ENCODE measurements at places on chromosomes 12 and 14. TPM values are rescaled to one million over a fixed set of nuclear protein-coding genes. Genes with fewer than 3 reads are reported as not detected.

GRCh38 chr12:5348491-5348890, 83.4 kb upstream of the NTF3 start:
- no peak for DNase-seq

GYS2 gene
- 0.24 TPM for polyA plus RNA-seq

BIN2 gene
- 2.2 TPM for polyA plus RNA-seq

NTF3 gene
- 2.8 TPM for polyA plus RNA-seq

DNA sequence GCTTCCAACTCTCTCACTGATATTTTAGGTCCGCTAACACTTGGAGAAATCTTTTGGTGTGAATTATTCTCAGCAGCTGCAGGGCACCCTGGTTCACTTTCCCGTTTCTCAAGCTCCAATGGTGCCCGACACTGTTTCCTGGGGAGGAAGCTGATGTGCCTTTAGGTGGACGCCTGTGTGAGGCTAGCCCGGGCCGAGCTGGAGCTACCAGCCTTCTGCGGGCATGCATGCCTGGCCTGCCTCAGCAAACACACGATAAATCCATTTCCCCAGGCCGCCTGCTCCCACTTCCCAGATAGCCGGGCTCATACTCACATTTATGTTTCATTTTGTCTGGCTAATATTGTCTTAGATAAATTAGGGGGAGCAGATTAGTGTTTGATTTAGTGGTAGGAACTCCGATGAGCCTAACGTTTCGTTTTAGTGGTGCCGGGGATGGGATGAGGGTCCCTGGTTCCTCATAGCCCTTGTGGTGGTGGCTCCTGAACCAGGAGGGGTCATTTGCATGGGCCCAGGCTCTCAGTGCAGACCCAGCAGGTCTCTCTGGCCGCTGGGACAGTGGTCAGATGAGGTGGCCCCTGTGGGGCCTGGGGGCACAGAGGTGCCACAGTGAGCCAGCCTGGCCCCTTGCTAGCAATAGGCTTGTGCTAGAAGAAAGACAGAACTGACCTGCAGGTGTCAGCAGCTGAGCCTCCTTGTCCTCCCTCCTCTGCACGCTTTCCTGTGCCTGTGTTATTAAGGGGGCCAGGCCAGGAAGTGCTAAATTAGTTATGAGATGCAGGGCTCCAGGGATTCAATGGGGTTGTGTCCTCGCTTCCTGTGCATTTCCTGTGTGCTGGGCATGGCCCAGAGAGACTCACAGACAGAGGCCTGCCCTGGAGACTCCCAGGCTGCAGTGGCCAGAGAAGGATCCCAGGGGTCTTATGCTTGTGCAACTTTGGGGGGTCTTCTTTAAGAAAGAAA, 88.3 kb downstream of the KIF26A start:
- DNase-seq = no peak

DNA sequence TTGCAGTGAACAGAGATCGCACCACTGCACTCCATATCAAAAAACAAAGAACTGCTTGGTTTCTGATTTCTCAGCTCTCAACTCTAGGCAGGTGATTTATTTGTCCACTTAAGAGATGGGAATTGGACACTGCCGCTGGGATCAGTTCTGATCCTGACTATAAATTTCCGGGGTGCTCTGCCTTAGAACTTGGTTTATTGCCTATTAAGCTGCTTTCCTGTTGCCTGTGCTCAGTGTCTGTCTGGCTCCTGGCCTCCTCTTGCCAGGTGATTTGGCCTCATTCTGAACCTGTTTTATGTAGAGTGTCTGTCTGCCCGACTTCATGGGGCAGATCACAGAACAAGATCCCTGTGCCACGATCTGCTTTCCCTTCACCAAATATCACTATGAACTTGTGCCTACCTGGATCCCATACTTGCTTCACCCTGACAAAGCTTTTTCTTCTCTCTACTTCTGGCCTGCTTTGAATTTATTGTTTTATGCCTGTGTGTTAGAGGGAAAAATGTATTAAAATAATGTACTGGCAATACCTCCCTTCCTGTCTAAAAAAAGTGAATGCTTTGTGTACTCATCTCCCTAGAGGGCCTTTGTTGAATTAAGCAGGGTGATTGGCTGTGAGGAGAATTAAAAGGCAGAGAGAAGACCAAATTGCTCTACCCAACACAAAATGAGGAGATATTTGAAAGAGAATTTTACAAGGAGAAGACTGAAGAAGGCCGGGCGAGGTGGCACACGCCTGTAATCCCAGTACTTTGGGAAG, 27.6 kb downstream of the CDKN1B start:
- DNase-seq = no peak

GRCh38 chr14:91893007-91893406, 25.7 kb upstream of the TC2N start:
- peak; percentile 70 for DNase-seq

NPFF gene
- polyA plus RNA-seq = not detected

TTC6 gene
- 0.06 TPM for polyA plus RNA-seq

DNA sequence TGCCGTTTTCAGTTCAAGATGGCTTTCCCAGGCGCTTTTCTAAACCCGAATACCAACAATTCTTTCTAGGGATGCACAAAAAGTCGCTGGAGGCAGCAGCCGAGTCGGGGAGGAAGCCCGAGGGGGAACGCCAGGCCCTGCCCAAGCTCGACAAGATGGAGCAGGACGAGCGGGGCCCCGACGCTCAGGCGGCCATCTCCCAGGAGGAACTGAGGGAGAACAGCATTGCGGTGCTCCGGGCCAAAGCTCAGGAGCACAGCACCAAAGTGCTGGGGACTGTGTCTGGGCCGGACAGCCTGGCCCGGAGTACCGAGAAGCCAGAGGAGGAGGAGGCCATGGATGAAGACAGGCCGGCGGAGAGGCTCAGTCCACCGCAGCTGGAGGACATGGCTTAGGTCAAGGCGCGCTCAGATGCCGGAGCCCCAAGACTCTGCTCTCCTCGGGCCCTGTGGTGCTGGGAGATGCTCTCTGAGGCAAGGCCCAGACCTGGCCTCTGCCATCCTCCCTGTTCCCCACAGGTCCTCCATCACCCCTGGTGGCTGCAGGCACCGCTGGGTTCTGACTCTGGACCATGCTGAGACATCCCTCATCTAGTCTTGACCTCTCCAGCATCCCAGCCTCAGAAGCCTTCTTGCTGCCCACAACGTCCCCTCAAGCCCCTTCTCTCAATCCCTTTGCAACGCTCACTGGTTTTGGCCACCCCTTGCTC, 21.4 kb downstream of the VSX2 start:
- DNase-seq = no peak

- DNase-seq = no peak
Observed at GRCh38 chr14:25944020-25944419, 653.8 kb downstream of the NOVA1 start.

DNA sequence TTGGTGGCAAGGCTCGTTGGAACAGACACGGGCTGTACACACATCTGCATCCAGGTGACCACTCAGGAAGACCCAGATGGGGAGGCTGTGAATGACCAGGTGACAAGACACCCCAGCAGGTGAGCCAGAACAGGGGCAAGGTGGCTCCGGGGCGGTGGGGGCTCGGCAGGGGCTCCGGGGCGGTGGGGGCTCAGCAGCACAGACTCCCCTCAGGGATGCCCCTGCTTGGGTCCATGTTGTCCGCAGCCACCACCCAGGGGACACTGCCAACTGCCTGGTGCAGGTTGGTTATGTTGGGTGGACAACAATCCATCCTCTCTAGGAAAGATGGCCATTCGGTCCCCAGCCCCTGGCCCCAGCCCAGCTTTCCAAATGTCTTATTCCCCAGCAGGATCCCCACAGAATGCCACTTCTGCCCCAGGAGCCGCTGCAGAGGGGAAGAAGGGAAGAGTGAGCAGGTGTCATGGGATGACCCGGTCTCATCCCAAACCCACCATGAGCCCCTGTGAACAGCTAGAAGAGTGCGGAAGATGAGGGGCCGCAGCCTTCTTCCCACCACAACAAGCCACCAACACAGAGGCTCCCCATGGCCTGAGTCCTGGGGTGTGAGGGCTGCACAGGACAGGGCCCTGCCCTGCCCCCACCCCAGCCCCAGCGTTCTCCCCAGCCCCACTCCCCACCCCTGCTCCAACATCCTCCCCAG, 31.4 kb upstream of the C14orf180 start:
- no peak for DNase-seq

TMEM63C gene
- polyA plus RNA-seq = 0.67 TPM

DNA sequence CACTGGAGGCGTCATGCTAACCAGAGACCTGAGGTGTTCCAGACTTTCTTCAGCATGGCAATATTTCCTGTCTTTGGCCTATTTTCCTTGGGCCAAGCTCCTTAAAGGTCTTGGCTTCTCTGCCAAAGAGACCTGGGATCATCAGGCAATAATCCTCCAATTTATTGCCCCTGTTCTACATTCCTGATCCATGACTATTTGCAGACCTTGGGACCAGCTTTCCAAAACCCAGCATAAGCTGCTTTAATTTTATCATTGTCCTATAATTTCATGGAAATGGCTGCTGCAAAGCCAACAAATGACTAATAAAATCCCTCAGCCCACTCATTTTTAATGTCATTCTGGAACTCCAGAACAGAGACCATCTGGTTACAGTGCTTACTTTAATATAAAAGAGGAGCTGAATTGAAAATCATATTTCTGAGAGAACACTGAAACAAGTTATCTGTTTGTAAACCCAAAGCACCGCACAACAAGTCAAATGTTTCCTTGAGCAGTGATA, 166.9 kb upstream of the BTG1 start:
- DNase-seq = no peak

KRT75 gene
- not detected for polyA plus RNA-seq

ASPG gene
- 2.5 TPM for polyA plus RNA-seq

GRCh38 chr12:110311903-110312302, 30.9 kb downstream of the ATP2A2 start:
- no peak for DNase-seq

TGFB3 gene
- 104 TPM for polyA plus RNA-seq

DNA sequence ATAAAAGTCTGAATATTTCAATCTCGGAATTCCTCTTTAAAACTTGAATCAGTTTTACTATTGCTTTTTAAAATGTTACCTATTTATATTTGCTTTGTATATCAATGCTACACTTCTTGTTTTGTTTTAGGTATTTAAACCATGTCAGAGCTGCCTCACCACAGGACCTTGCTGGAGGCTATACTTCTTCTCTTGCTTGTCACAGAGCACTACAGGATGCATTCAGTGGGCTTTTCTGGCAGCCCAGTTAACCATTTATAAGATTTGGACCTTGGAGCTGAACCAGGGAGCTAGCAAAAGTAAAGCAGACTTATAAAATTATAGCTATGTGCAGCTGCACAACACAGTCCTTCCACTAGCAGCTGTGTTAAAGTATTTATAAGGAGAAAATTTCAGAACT, 12.8 kb downstream of the TRMT5 start:
- DNase-seq = no peak

- no peak for DNase-seq
Observed at GRCh38 chr14:90545966-90546751, 149.3 kb downstream of the CALM1 start.

PROX2 gene
- 0.85 TPM for polyA plus RNA-seq

KLRK1 gene
- polyA plus RNA-seq = 0.58 TPM

GRCh38 chr14:21098892-21099595, 589 bp upstream of the ZNF219 start:
- DNase-seq = no peak

- DNase-seq = no peak
Observed at GRCh38 chr14:63130531-63130930, 73.7 kb upstream of the RHOJ start.

GRCh38 chr14:73242357-73242901, 5.1 kb downstream of the PAPLN start:
- no peak for DNase-seq

DNA sequence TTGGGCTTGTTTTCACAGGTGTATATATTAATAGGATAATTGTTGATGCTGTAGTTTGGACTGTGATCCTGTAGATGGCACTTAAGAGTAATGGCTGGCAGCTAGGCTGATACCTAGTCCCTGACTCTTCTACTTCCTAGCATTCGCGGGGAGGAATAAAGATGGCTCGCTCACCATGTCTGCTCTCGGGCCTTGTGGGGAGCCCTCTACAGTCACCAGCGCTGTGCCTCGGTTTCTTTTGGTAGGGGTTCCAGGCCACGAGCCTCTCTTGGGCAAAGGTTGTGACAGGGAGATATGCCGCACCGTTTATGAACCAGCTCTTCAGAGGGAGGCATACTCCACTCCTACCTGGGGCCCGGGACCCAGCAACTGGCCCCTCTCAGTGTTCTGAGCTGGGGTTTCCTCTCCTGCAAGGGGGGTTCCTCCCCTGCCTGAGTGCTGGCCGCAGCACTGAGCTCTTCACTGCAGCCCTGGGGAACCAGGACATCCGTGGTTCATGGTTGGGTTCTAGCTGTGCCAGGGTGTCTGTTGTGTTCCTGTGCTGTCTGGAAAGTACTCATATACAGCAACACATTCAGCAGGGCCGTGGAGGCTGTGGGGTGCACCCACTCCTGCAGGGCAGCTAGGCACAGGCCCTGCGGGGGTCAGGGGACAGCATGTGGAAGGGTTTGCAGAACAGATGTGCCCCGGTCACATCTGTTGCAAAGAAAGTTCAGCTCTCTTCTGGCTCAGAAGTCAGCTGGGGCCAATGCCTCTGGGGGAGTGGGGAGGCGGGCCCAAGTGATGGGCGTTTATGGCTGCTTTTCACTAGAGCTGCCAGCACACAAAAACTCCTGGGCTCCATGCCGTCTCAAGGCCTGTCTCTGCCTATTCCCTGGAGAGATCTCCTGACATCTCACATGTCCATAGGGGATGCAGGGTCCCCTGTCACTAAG, 147.9 kb downstream of the PPFIA2 start:
- DNase-seq = no peak

- no peak for DNase-seq
Observed at GRCh38 chr14:39581474-39581873, 149.2 kb upstream of the FBXO33 start.

TC2N gene
- polyA plus RNA-seq = 3.1 TPM

KRT7 gene
- 0.86 TPM for polyA plus RNA-seq

- peak; percentile 31 for DNase-seq
Observed at GRCh38 chr14:55446127-55446736, 5.8 kb upstream of the TBPL2 start.

GRCh38 chr12:6846316-6846869, 4.7 kb downstream of the CDCA3 start:
- no peak for DNase-seq

POU6F1 gene
- polyA plus RNA-seq = 7.9 TPM

DNA sequence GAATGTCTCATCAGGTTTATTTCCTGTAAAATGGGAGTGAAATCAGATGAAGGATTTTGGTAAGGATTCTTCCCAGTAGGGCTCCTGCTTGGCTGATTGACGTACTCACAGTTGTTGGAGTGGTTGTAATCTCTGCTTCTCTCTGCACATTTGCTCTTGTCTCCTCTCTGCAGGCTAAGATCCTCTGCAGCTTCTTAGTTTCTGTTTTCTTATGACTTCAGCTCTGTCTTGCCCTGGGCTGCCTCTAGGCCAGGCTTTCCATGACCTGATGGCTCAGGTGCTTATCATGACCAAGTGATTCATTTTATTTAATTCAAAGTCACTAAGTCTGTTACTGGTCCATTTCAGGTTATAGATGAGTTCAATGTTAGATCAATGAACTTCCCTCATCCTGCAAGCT, 394.5 kb upstream of the DDHD1 start:
- no peak for DNase-seq

SRRM4 gene
- 0.22 TPM for polyA plus RNA-seq

DNA sequence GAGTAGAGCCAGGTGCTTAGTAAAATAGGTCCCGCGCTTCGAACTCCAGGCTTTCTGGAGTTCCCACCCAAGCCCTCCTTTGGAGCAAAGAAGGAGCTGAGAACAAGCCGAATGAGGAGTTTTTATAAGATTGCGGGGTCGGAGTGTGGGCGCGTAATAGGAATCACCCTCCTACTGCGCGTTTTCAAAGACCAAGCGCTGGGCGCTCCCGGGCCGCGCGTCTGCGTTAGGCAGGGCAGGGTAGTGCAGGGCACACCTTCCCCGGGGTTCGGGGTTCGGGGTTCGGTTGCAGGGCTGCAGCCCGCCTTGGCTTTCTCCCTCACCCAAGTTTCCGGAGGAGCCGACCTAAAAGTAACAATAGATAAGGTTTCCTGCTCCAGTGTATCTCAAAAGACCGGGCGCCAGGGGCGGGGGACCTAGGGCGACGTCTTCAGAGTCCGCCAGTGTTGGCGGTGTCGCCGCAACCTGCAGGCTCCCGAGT, 3.6 kb downstream of the SSTR1 start:
- DNase-seq = no peak

Data from forelimb muscle (tissue), 1 donor.